ENCODE measurements at places on chromosomes 3 and 15.

GRCh38 chr15:71476823-71477222, 333.5 kb upstream of the NR2E3 start:
- DNase-seq, result no peak

- DNase-seq, result no peak
Observed at GRCh38 chr15:95724908-95725633, 605.4 kb upstream of the NR2F2 start.

- DNase-seq, result peak; percentile 73
Observed at GRCh38 chr15:66298803-66299251, 5.5 kb downstream of the DIS3L start.

GRCh38 chr3:43523454-43524053, 98.3 kb downstream of the ANO10 start:
- DNase-seq, result no peak

DNA sequence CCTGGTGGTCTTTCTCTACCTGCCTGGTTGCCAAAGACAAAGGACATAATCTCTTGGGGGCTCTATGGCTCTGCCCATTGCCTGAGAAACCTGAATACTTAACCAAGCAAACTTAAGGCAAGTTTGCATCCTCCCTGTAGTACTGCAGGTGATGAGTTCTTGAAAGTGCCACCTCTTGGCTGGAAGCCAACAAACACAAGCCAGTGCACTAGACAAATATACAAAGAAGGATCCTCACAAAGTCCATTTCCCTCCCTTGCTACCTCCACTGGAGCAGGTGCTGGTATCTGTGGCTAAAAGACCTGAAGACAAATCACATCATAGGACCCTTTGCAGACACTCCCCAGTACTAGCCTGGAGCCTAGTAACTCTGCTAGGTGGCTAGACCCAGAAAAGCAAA, 772.3 kb downstream of the SI start:
- DNase-seq, result no peak

DNA sequence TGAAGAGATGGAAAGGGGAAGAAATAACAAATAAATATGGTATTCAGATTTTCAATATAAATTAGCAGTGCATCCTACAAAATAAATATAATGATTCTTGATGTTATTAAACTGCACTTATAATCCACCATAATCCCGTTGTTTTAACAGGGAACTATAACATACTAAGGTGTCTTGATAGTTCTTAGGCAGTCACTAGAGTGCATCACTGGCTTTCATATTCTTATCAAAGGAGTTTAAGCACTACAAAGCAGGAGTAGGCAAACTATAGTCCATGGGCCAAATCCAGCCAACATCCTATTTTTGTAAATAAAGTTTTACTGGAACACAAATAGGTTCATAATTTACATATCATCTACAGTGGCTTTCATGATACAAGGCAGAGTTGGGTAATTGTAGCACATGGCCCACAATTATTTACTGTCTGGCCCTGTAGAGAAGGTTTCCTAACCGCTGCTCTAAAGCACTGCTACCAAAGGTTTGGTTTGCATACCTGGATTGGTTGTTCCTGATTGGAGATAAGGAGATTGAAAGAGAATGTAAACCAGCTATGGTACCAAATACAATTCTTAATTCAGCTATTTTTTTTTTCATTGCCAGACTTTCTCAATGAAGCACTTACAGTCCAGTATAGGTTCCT, 104.3 kb downstream of the ZNF280D start:
- DNase-seq, result no peak

DNA sequence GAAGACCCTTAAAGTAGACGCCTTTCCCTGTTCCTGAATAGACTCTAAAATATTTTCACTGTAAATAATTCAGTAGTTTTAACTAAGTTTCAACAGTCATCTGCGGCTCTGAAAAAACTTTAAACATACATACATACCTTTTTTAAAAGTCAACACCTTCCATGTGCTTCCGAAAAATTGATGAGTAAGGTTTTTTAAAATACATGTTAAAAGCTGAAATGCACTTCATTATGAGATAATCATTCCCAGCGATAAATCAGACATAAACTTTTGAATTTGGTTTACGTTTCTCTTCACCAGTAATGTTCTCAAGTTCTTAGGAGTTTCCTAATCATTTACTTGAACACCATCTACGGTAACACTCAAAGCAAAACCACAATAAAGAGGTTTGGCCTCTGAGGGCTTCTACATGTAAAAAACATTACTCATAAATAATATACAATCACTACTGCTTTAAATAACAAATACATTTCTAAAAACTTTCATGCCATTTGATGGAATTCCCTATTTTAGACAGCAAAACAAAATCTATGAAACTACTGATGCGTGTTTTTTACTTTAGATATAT, 403.5 kb downstream of the SHQ1 start:
- no peak for DNase-seq

GRCh38 chr3:194161131-194162045, 25.4 kb downstream of the HES1 start:
- no peak for DNase-seq

- no peak for DNase-seq
Observed at GRCh38 chr3:150275941-150276340, 132.2 kb upstream of the TSC22D2 start.

DNA sequence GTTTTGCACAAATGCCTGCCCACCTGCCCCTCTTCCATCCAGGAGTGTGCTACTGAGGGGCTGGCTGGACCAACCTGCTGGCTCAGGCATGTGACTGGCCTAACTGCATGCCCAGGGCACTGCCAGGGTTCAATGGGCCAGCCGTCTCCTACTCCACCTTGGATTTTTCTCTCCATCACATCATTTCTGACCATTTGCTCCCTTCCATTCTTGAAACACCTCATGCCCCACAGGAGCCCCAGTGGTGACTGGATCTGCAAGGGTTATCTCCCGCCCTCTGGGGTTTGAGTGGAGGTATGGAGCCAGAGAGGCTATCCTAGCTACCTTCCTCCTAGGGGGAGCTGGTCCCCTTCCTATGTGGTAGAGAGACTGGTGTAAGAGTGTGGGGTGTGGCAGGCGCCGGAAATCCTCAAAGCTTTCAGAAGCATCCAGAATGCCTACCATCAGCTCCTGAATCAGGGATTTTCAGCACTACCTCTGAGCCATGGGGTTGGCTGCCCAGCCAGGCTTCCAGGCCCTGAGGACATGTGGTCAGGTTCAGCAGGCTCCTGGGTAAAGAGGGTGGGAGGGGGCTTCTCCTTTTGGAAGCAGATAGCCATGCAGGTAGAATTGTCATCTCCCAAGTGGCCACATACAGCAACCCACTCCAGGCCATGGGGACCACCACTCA, 2.9 kb upstream of the MANF start:
- DNase-seq, result no peak

DNA sequence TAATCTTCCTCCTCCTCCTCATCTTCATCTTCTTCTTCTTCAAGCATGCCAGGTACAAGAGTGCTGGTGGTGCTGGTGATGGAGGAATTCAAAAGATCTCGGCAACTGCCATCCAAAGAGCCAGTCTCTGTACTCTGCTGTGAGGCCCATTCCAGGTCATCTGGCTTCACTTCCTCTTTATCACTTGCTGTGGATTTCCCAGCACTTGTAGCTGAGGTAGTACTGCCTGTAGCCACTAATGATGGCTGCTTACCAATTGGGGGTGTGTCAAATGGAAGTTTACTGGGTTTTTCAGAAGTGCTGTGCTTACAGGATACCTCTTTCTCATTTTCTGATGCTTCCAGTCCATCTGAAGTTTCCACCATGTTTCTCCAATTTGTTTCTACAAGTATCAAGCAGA, 28.8 kb upstream of the SHC4 start:
- no peak for DNase-seq

DNA sequence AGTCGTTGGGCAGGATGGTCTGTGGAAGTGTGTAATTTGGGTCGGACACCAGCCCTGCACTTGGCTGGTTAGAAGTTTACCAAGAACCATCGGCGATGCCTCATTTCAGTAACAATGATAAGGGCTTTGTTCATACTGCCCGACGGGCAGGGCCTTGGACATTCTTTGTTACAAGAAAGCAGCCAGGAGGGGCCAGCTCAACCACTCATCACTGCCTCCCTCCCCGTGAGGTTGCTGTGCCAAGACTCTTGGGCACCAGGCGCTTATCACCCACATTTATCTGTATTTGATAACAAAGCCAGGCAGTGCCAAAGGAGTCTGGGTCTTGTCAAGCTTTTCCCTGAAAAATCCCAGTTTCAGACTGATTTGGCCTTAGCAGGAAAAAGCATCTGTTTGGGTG, 235.0 kb downstream of the ADAMTS17 start:
- no peak for DNase-seq

- DNase-seq, result no peak
Observed at GRCh38 chr3:70387889-70388288, 75.5 kb upstream of the MDFIC2 start.

- peak; percentile 8 for DNase-seq
Observed at GRCh38 chr3:42547401-42547945, 34.3 kb downstream of the SEC22C start.

Measured in NCI-H2171 (cell line).